ENCODE measurements at places on chromosomes 3 and 15.

DNA sequence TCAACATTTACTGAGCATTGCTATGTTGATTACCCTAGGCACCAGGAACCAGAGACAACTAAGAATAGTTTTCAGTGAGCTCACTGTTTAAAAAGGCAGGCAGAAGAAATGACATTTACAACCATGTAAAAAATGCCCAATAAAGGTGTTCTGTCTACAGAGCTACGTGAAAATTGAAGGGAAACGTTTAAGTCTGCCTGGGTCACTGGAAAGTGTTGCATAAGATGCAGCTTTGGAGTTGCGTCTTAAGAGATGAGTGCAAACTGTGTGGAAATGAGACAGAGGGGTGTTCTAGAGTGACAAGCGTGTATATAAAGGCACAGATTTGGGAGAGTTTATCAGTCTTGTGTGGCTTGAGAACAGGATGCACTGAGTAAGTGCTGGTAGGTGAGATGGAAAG is 278.7 kb upstream of the GOLGA6L4 start:
- DNase-seq = no peak

GRCh38 chr3:156769721-156770654 is 56.2 kb upstream of the LEKR1 start:
- no peak for DNase-seq

- no peak for DNase-seq
These were observed 87.5 kb downstream of the ADAMTS17 start for GRCh38 chr15:100254285-100254684.

- no peak for DNase-seq
These were observed 62.9 kb upstream of the FNDC3B start for GRCh38 chr3:171976526-171976925.

DNA sequence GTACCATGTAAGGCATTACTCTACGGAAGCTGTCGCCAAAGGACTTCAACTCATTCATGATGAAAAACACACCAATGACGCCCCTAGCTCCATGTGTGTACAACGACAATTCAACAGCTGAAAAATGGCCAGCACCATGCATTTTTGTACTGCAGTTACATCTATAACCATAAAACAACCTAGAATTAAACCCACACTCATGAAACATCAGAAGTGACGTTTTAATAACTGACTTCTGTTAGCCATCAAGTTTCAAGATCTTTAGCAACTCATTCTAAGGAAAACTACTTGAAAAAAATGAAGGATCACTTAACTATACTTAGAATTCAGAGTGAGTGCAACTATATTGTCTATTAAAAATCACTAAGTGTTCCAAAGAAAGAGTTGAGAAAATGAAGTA is 84.9 kb downstream of the RFTN1 start:
- DNase-seq = no peak

GRCh38 chr3:21169948-21170347 is 581.1 kb downstream of the ZNF385D start:
- DNase-seq = no peak

GRCh38 chr15:29021857-29022256 is 136.1 kb downstream of the APBA2 start:
- DNase-seq = no peak

DNA sequence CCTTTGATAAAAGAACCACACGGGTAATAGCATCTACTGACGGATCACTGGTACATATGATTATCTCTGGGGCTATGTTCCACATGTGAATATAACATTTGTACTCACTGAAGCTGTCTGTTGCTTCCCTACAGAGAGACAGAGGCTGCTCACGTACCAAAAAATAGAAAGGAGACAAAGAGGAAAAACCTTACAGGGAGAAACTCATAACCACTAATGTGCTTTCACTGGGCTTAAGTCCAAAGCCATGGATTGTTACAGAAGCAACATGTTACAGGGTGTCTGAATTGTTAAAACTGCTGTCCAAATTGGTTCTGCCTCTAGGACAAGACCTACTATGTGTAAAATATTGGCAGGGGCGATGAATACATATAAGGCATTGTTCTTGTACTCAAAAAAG is 311.9 kb downstream of the FOXP1 start:
- no peak for DNase-seq

DNA sequence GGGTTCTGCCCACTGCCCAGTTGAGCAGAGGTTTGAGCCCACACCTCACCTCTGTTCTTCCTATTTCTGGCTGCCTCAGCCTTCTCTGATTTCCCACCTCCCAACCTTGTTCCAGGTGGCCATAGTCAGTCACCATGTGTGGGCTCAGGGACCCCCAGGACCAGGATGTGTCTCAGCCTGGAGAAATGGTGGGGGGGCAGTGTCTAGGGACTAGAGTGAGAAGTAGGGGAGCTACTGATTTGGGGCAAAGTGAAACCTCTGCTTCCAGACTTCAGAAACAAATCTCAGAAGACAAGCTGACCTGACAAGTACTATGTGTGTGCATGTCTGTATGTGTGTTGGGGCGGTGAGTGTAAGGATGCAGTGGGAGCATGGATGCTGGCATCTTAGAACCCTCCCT is 22.9 kb downstream of the SHF start:
- DNase-seq = no peak

GRCh38 chr3:128933213-128933921 is 53.9 kb downstream of the ACAD9 start:
- DNase-seq = no peak

- peak; percentile 41 for DNase-seq
These were observed 15.2 kb upstream of the XIRP1 start for GRCh38 chr3:39207361-39208186.

GRCh38 chr15:56890038-56890437 is 28.4 kb upstream of the TCF12 start:
- DNase-seq = no peak

GRCh38 chr3:126034481-126035361 is 49.2 kb downstream of the SLC41A3 start:
- no peak for DNase-seq

GRCh38 chr15:32651229-32651837 is 9.8 kb downstream of the SCG5 start:
- DNase-seq = peak; percentile 14

- no peak for DNase-seq
These were observed 50.6 kb downstream of the CFAP20DC start for GRCh38 chr3:58999134-58999773.

GRCh38 chr3:23872330-23872729 is 44.5 kb downstream of the NKIRAS1 start:
- no peak for DNase-seq

- DNase-seq = no peak
These were observed 72.8 kb upstream of the CTNNB1 start for GRCh38 chr3:41126472-41126871.

GRCh38 chr3:119616056-119616455 is 18.4 kb downstream of the PLA1A start:
- no peak for DNase-seq

DNA sequence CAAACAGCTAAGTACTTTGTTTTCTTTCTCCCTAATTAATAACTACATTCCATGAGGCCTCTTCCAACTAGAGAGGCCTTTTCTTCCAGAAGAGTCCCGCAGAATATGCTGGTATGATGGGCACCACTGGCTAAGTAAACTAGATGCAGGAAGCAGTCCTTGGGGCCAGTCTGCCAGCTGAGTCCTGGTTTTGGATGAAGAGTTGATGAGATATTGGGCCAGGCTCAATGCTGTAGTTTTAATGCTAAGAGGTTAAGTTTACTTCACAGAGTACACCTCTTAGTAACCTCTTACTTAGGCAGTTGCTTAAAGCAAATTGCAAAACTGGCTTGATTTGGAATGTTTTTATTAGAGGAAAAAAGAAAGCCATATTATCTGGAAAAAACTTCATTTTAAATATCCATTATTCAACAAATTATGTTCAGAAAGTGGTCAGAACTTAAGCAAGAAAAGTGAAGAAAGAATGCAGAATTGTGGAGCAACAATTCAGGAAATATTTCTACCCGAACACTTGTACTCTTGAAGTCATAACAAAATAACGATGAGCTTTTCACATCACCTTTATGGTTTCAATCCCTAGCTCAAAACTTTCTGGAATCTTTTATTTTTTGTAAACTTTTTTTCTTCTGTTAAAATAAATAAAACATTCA is 178.4 kb upstream of the CDIN1 start:
- no peak for DNase-seq

GRCh38 chr3:18428991-18429745 is 4.0 kb upstream of the SATB1 start:
- no peak for DNase-seq

DNA sequence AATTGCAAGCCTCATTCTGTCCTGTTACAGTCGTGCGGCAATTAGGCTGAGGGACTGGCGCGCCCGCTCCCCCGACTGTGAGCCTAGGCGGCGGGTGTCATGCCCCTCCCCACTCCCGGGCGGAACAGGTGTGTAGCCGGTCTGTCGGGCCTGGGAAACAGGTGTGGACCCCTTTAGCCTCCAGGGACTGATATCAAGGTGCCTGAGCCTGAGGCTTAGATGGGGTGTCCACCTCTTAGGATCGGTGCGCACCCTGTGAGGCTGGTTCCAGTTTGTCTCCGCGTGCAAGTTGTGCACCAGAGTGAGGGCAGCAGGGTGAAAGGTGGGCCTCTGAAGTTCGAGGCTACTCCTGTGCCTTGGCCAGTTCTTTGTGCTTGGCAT is 686 bp downstream of the VPS8 start:
- DNase-seq = peak; percentile 46

GRCh38 chr3:190005343-190006113 is 115.2 kb downstream of the P3H2 start:
- no peak for DNase-seq

DNA sequence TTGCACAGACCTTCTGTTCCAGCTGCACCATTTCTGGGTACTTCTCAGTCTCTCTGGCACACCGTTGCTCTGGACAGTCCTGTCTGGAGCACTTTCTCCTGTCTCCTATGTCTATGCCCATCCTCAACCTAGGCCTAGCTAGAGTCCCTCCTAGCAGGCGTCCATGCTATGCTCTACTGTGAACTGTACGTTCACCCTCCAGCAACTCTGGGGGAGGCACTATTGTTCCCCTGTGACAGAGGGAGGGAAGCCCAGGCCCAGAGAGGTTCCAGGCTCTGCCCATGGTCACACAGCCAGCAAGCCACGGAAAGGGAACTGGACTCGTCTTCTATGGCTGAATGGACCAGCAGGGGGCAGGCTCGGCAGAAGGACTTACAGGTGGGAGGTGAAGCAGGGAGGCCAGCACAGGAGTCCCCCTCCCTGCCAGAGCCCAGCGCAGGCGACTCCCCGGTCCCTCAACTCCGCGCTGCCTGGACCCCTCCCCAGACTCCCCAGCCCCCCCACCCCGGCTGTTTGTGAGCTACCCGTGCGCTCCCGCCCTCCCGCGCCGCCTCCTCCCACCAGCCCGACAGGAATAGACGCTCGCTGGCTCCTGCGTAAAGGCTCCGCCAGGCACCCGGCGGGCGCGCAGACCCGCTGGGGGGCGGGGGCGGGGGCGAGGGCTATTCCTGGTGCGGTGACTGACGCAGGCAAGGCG is 1.7 kb upstream of the LINGO1 start:
- no peak for DNase-seq

DNA sequence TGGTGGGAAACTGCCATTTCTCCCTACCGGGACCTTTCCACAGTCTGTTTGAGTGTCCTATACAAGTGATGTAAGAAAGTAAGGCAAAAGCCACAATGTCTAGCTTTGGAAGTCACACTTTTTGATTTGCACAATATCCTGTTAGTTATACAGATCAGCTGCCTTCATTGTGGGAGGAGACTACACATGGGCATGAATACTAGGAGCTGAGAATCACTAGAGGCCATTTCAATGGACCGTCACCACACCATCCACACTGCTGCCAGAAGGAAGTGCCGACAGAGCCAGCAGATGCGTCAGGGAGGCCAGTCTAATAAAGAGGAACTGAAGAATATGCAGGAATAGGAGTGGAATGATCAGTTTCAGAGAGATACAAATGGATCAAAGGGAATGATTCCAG is 65.8 kb downstream of the SCN11A start:
- no peak for DNase-seq

- DNase-seq = no peak
These were observed 492.8 kb upstream of the MDFIC2 start for GRCh38 chr3:70805061-70805889.

DNA sequence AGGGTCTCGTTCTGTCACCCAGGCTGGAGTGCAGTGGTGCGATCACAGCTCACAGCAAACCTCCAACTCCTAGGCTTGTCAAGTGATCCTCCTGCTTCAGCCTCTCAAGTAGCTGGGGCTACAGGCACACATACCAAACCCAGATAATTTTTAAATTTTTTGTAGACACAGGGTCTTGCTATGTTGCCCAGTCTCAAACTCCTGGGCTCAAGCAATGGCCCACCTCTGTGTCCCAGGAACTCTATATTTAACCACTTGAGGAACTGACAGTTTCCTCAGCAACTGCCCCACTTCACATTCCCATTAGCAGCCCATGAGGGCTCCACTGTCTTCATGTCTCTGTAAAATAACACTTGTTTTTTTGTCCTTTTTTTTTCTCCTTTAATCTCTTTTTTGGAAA is 68.4 kb downstream of the TAMM41 start:
- DNase-seq = no peak

- no peak for DNase-seq
These were observed 63.1 kb downstream of the DCLK3 start for GRCh38 chr3:36701249-36701572.

GRCh38 chr15:78302579-78303312 is 3.3 kb upstream of the SKIC8 start:
- DNase-seq = no peak

GRCh38 chr3:50008931-50009330 is 69.0 kb downstream of the RBM6 start:
- peak; percentile 10 for DNase-seq

DNA sequence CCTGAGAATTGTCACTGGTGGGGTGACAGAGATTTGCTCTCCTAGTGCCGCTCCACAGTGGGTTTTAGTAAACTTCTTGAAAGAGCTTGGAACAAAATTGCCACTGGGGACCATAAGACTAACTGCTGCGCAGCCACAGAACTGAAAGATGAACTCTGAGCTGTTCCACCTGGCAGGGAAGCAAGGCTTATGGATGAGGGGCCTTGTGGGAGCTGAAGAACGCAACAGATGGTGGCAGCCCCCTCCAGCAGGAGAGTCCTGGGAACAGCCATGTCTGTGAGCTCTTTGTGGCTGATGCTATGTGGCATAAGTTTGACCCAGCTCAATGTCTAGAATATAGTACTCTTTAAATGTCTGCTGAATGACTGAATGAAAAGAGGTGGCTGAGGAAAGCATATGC is 66.8 kb upstream of the C2CD4B start:
- no peak for DNase-seq

GRCh38 chr3:171811295-171811912 is 1.1 kb upstream of the PLD1 start:
- no peak for DNase-seq

- no peak for DNase-seq
These were observed 545.0 kb downstream of the ZPLD1 start for GRCh38 chr3:102979682-102980354.

All from NCI-H510A (cell line).